ENCODE measurements at places on chromosomes 6 and 20. TPM values are rescaled to one million over a fixed set of nuclear protein-coding genes. Genes with fewer than 3 reads are reported as not detected.

DNA sequence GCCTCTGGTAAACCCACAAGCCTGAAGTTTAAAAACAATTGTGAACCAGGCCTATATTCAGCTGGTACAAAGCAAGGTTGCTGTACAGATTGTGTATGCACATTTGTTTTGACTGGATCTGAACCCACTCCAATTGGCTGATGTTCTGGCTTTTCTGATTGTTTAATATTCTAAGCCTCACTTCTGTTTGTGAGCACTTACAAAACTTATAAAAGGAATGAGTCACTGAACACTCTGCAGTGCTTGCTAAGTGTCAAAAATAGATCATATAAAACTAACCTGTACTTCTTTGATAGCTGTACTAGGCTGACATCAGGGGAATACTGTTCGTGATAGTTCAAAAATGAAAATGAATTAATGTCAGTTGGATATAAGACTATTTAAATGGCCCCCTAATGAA is 12.1 kb downstream of the COL21A1 start:
- DNase-seq, result no peak

DNA sequence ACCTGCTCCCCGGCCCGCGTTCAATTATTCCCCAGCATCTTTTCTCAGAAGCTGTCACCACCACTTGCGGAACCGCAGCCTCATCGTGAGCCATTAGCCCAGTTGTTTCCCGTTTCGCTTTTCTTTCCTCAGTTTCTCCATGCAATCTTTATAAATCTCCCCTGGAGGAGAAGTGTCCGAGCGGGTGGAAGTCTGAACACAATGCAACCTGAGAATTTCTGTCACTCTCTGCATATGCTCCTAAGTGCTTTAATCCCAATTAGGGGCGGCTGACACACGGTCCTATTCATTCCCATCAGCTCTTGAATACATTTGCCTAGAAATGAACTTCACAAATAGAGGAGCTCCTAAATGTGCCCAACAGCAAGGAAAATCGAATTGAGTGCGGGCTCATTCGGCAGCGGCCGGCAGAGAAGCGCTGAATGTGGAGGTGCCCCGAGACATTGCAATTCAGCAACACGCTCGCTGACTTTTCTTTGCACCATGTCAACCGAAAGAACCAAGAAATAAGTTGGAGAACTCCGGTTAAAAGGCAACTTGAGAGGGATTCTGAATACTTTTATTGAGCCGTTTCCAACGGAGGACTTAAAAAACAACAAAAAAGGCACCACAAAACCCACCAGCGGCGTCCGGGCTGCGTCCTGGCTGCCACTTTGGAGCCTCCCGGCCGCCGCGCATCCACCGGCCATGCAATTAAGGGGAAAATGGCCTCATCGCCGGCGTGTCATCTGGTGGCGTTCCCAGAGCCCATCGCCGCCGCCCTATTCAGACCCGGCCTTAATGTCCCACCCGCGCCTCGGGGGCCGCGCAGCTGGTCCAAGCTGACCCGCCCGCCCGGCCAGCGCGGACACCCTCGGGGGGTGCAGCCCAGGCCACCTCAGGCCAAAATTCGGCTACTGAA is 3.9 kb upstream of the PRDM13 start:
- no peak for DNase-seq

ULBP2 gene
- total RNA-seq, result 6.6 TPM

GRCh38 chr6:67748521-67748920 is 886.6 kb upstream of the ADGRB3 start:
- DNase-seq, result peak; percentile 20

DNA sequence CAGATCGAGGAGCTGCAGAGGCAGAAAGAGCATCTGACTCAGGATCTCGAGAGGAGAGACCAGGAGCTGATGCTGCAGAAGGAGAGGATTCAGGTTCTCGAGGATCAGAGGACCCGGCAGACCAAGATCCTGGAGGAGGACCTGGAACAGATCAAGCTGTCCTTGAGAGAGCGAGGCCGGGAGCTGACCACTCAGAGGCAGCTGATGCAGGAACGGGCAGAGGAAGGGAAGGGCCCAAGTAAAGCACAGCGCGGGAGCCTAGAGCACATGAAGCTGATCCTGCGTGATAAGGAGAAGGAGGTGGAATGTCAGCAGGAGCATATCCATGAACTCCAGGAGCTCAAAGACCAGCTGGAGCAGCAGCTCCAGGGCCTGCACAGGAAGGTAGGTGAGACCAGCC is 26.2 kb downstream of the C20orf173 start:
- DNase-seq, result no peak

- no peak for DNase-seq
Measured at GRCh38 chr6:45027126-45027525, 301.0 kb upstream of the RUNX2 start.

GRCh38 chr6:79422666-79423065 is 114.6 kb downstream of the LCA5 start:
- DNase-seq, result no peak

- DNase-seq, result no peak
Measured at GRCh38 chr20:60540591-60540990, 582.4 kb downstream of the CDH26 start.

- no peak for DNase-seq
Measured at GRCh38 chr20:19435821-19436220, 223.4 kb downstream of the SLC24A3 start.

ZSCAN16 gene
- 1.2 TPM for total RNA-seq

DNA sequence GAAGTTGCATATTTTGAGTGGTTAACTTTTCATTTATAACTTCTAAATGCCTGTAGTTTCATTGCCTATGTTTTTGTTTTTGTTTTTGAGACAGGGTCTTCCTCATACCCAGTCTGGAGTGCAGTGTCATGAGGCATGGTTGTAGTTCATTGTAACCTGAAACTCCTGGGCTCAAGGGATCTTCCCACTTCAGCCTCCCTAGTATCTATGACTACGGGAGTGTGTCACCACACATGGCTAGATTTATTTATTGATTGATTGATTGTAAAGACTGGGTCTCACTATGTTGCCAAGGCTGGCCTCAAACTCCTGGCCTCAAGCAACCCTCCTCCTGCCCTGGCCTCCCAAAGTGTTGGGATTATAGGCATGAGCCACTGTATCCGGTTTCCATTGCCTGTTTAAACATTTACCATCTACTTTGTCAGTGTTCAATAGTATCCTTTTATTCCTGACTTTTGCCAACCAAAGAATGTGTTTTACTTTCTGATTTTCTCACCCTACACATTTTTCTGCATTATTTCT is 144.6 kb downstream of the CDKAL1 start:
- no peak for DNase-seq

GRCh38 chr6:48476257-48476656 is 365.3 kb upstream of the PTCHD4 start:
- peak; percentile 37 for DNase-seq

- no peak for DNase-seq
Measured at GRCh38 chr6:128403618-128404444, 116.6 kb downstream of the PTPRK start.

DNA sequence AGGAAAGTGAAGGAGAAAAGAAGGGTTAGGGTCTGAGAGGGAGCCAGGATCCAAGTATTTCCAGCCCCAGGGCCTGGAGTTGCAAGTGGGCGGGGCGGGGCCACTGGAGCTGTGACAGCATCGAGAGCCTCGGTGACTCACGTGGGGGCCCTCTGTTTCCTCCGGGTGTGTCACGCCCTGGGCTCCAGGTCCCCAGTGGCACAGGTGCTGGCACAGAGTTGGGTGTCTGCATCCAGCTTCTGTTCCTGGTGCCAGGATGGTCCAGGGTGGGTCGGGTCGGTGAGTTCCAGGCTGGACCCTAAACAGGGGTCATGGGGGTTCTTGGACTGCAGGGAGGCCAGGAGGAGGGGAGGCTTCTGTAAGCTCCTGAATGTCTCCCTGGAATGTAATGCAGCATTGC is 16.7 kb downstream of the RAET1L start:
- no peak for DNase-seq

DNA sequence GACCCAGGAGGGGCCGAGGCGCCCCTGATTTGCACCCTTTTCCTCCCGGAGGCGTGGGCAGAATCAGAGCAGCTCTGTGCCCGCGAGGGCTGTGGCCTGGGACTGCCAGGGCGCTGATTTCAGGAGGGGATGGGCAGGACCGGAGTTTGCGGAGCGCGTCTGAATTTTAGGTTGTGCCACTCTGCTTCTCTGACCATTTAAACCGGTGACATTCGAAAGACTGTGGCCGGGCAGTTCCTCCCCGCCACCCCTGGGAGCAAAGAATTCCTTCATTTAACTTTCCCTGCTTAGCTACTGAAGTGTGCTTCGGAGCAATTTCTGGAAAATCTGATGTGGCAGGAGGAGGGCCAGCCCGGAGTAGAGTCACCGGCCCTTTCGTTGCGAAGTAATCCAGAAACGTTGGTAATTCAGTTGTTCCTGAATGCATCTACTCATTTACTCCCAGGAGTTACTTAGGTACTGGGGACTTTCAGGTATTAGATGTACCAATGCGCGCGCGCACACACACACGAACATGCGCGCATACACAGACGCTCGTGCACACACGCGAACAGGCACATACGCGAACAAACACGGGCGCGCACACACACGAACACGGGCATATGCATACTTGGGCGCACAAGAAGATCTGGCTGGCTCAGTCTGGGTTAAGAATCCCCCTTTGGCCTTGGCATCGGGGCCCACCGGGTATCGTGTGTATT is 568 bp downstream of the CCDC170 start:
- peak; percentile 23 for DNase-seq

BTNL2 gene
- total RNA-seq, result not detected

- no peak for DNase-seq
Measured at GRCh38 chr6:90448836-90449235, 138.0 kb downstream of the MAP3K7 start.

DNA sequence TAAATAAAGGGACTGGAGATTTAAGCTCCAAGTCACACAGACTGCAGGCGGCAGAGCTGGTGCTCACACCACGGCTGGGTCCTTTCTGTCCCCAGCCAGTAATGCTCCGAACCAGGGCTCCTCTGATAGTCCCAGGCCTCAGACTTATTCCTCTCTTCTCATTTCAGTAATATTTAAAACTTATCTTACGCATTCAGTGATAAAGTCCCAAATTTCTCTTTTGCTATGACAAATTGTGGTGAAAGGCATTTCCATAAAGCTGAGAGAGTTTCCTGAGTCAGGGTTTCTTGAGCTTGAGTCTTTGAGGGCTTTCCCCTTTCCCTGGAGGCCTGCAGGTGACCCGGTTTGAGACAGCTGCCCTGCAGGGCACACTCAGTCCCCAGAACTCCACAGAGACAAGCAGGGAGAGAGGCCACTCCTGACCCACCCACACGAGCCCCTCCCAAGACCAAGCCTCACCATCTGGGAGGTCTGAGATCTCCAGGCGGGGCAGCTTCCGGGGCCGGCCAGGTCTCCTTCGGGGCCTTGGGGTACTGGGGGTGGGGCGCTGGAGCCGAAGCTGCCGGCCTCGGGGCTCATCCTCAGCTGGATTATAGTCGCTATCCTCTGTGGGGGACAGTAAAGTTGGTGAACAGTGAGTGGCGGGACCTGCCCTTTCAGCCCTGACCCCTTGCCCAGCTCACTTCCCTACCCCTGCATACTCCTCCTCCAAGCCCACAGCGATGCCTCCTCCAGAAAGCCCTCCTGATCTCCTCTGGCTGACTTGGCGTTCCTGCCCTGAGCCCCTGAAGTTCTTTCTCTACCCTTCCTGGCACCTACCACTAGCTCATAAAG is 6.6 kb downstream of the ZNF335 start:
- DNase-seq, result no peak

GRCh38 chr6:11161031-11161956 is 49.8 kb upstream of the ERVFRD-1 start:
- DNase-seq, result peak; percentile 46

GRCh38 chr20:62601172-62601571 is 41.1 kb upstream of the SLCO4A1 start:
- no peak for DNase-seq

- no peak for DNase-seq
Measured at GRCh38 chr6:1182722-1183521, 129.0 kb upstream of the FOXQ1 start.

GRCh38 chr6:140017470-140017869 is 643.0 kb upstream of the CITED2 start:
- no peak for DNase-seq

- no peak for DNase-seq
Measured at GRCh38 chr6:161265975-161266374, 7.9 kb downstream of the AGPAT4 start.
